Lung (tissue), 17 donors: ENCODE measurements at places on chromosomes 1 and 21.
A peak's percentile ranks its signal among the peaks of the same experiment; 100 is the strongest.

- no peak overlapping the region for H3K4me3 ChIP-seq
- no peak overlapping the region for H3K27ac ChIP-seq
- no peaks in the 10 kb centered on the region for H3K27me3 ChIP-seq
These were observed 1336.6 kb downstream of the BRINP3 start for GRCh38 chr1:189141056-189141455.

GRCh38 chr21:43016728-43017127, 42.4 kb downstream of the PKNOX1 start:
- no peaks in the 10 kb centered on the region for H3K27me3 ChIP-seq
- H3K4me3 ChIP-seq, result no peak overlapping the region
- no peaks in the 10 kb centered on the region for H3K4me1 ChIP-seq
- no peak for DNase-seq
- H3K36me3 ChIP-seq, result no peaks in the 10 kb centered on the region
- H3K27ac ChIP-seq, result no peak overlapping the region

DNA sequence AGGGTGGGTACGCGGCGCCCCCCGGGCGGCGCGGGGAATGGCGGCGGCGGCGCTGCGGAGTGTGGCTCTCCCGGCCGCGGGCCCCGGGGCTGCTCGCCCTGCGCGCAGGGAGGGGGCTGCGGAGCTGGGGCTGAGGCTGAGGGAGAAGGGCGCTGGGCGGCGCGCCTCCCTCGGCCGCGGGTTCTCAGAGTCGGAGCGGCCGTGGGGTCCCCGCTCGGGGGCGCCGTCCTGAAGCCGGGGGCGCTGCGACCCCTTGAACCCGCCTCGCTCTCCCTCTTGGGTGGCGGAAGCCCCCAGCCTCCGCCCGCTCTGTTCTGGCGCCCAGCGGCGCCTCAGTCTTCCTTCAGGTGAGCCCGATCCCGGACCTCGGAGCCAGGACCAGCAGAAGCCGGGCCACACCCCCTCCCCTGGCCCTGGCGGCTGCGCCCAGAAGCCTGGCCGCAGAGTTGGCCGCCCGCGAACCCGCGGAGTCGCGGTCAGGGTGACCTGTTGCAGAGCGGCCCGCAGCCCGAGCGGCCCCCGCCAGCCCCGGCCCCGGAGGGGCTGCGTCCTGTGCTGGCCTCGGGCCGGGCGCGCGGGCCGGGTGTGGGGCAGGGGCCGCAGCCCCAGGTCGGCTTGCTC, 532 bp downstream of the RALGPS2 start:
- no peaks in the 10 kb centered on the region for H3K27me3 ChIP-seq
- peak overlapping the region; percentile 85 for H3K4me3 ChIP-seq
- DNase-seq, result peak; percentile 52
- peaks cover 6% of the 10 kb centered on the region for H3K4me1 ChIP-seq
- H3K27ac ChIP-seq, result peak overlapping the region; percentile 79

DNA sequence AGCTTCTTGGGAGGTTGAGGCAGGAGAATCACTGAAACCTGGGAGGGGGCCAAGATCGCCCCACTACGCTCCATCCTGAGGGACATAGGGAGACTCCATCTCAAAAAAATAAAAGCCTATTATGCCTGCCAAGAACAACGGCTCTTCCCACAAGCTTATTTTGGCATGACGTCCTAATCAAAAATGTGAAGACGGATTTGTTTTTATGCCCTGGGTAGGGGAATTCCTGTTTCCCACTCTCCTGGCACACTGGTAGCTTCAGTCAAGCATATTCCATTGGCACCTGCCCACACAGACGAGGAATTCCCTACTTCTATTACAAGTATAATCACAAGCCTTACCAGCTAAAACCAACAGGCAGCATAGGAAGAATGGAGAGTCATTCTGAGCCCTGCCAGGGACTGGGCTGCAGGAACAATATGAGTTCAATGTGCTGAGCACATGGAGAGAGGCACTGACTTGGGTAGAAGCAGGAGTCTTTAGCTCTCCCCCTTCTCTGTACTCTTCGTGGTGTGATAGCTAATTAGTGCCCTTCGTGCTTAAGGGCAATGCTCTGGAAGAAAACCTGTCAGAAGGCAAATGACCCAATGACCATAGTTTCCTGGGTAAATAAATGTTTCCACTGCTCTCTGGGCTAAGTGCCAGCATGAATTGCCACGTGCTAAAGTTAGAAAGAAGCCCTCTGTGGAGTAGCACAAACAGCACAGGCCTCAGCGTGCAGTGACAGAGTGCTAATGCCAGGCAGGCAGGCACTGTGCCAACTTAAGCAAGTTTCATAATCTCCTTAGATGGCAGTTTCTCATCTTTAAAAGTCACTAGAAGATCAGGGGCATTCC, 16.8 kb downstream of the TNFSF4 start:
- H3K36me3 ChIP-seq, result no peaks in the 10 kb centered on the region
- H3K4me1 ChIP-seq, result peaks cover 10% of the 10 kb centered on the region
- H3K4me3 ChIP-seq, result no peak overlapping the region
- H3K27me3 ChIP-seq, result no peaks in the 10 kb centered on the region
- DNase-seq, result peak; percentile 74
